ENCODE measurements at places on chromosomes 7 and 10.

DNA sequence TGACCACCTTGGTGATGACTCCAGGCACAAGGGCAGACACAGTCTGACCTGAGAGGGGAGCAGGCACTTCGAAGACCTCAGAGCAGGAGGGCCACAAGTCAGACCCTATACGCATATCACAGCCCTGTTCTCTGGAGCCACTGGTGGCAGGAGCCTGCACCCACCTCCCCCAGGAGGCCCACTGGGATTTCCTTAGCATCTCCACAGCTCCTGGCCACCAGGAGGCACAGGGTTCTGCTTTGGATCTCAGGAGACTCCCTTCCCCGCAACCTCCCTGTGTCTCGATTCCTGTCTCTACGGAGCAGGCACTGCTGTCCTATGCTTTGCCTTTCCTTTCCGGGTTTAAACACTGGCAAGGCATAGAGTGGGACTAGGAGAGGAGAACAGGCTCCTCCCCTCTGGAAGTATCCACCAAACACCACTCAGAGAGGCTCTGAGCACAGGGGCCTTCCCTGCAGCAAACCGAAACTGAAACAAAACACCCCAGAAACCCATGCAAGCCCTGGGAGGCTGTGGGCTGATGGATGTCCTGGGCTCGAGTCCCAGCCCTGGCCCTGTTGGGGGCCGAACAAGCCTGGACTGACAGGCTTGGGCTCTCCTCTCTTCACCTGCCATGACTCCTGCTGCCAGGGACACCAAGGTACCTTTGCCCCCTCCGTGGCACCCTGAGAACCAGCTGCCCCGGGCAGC lies 166.3 kb downstream of the NEURL1 start:
- DNase-seq = peak; percentile 88

DNA sequence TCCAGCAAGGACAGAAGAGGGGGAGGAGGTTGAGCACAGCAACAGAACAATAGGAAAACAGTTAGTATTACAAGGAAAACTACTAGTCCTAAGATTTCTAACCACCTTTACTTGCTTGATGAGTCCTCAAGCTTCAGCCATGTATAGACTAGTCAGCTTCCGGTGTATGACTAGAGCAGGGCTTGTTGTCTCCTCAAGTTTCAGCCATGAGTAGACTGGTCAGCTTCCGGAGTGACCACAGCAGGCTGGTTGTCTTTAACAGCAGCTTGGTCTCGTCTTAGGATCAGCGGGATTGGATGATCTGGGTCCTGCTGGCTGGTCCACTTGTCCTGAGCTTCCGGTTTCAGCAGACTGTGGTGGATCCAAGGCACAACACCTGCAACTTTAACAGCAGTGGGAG lies 10.6 kb upstream of the ZNF239 start:
- no peak for DNase-seq

GRCh38 chr10:62870866-62871265 lies 54.7 kb upstream of the EGR2 start:
- no peak for DNase-seq

- no peak for DNase-seq
Measured at GRCh38 chr7:108029034-108029433, 26.1 kb upstream of the LAMB1 start.
